ENCODE measurements at places on chromosomes 4 and X.

- no peak for DNase-seq
Observed at GRCh38 chr4:8110071-8110986, 48.3 kb downstream of the ABLIM2 start.

DNA sequence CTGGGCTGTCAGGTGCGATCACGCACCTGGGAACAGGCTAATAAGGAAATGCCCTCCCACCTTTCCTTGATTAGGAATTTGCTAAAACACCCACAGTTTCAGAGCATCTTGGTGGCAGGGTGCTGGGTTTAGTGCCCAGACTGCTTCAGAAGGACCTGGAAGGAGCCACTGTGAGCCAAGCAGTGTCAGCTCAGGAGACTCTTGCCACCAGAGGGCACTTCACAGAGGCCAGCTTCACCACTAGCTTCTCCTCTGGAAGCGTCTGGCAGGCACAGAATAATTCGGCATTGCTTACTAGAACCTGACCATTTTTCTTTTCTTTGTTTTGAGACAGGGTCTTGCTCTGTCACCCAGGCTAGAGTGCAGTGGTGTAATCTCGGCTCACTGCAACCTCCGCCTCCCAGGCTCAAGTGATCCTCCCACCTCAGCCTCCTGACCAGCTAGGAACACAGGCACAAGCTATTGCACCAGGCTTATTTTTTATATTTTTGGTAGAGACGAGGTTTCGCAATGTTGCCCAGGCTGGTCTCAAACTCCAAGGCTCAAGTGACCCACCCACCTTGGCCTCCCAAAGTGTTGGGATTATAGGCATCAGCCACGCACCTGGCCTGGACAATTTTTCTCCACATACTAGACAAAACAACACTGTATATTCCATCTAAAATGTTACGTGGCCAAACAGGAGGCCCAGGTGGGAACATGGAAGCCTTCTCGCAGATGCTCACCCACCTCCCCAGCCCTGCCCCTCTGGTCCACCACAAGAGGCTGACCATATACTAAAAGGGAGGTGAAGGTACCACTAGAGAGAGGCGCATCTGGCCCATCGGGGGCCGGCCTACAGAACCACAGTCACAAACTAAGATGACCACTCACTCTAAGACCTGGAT, 14.1 kb downstream of the NOP14 start:
- no peak for DNase-seq

DNA sequence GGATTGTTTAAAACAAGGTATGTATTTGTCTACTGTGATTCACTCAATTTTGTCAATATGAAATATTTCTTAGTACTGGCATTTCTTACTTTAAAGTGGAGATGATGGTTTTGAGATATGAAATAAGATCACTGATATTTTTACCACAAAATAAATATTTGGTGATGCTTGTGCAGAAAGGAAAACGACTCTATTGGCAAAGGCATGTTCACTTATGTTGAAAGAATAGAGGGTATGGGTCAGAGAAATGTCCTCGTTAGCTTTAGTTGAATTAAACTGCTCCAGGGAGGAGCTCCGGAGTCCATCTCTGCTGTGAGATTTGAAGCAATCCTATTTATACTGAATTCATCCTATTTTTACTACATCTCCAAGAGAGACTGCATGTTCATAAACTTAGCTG, 84.2 kb downstream of the SH3BGRL start:
- DNase-seq: no peak

- no peak for DNase-seq
Observed at GRCh38 chr4:36039026-36039425, 205.3 kb downstream of the ARAP2 start.

DNA sequence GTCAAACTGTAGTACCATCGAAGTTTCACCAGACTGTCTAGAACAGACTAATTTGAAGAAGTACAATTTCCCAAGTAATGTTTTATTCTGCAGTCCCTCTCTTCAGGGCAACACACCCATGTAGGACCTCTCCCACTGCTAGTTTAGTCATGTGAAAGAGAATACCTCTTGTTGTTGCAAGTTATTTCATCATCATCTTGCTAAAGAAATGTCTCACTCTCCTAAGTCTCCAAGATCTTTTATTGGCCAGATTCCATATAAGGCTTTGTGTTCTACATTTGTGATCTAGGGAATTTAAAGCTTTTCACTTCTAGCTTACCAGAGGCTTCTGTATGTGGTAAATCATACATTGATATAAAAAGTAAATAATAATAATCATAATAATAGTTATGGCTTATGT, 745.3 kb upstream of the MAGEB2 start:
- no peak for DNase-seq

DNA sequence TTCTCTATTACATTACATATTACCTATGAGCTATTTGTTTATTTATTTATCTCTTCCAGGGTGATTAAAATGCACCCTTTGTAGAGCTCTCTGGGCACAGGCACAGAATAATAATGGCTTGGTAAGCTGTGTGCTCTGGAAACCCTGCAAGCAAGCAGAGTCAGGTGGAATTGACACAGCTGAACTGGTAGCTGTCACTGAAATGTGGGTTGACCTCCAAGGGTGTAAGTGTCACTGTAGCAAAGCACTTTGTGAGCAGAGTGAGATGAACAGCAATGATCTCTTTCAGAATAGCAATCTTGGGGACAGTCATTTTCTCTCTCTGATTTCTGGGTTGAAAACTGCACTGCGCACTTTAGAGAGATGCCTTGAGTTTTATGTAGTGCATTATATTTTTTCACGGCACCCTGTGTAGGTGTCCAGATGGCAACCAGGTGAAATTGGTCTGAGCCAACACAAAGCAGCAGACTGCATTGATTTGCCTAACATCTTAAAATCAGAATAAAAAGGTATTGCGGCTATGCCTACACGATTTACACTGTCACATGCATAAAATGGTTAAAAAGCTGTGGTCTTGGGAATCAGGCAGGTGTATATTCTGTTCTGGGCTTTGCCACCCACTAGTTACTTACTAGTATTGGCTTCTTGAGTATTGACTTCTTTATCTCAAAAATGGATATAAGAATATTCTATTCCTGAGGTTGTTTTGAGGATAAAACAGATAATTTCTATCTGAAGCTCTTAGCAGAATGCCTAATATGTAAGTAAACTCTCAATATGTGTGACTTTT, 450.3 kb downstream of the RAPGEF2 start:
- no peak for DNase-seq

- DNase-seq: no peak
Observed at GRCh38 chrX:11757397-11757718, 679 bp upstream of the MSL3 start.

DNA sequence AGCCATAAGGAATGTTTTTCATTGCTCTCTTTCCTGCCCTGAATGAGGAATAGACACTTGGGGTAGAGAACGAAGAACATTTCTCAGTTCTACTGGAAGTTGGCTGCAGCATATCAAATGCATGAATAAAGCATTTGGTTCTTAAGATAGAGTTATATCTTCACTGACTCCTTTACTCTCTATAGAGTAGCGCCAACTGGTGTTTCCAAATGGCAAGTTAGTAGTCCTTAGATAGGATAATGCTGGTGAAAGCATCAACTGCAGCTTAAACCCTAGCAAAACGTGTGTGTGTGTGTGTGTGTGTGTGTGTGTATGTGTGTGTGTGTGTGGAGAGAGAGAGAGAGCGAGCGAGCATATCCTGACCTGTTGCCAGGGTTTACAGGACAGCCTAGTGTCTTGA, 62.2 kb upstream of the FRMPD4 start:
- DNase-seq: no peak

DNA sequence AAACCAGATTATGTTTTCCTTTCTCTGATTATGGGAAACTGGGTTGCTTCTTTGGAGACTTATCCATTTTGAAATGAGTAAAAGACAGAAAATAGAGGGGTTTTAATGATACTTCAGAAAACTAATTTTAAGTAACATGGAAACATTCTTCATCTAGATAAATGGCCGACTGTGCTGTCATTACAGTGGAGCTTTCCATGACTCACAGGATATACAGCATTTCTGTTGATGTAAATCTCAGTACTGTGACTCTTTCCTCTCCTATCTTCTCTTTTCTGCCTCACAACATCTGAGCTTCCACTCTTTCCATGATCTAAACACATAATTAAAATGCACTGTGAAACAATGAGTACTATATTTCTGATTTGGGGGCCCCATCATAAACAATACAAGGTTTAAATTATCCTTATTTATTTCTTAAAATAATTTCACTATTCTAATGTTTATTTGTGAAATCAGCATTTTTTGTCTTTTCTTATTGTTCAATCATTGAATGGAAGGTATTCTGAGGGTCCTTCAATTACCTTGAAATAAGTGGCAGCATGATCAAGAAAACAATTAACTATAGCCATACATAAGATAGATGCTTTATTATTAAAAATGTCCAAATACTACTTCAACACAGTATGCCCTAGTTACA, 19.3 kb downstream of the SEC24D start:
- DNase-seq: peak; percentile 16

DNA sequence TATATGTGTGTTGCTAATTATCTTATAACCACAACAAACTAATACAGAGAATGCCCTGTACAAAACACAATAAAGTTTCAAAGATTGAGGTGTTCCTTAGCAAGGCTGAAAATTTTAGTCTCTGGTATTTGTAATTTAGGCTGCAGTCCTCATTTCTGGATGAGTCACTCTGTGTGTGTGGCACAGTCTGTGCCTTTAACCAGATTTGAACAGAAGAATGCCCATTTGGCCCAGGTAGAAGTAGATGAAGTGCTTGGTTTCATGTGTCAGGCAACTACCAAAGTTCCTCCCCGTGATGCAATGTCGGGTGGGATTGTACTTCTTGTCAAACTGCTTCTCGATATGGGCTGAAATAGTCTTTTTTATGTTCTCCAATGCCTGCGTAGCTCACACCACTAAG, 91.6 kb upstream of the H2AZ1 start:
- no peak for DNase-seq

DNA sequence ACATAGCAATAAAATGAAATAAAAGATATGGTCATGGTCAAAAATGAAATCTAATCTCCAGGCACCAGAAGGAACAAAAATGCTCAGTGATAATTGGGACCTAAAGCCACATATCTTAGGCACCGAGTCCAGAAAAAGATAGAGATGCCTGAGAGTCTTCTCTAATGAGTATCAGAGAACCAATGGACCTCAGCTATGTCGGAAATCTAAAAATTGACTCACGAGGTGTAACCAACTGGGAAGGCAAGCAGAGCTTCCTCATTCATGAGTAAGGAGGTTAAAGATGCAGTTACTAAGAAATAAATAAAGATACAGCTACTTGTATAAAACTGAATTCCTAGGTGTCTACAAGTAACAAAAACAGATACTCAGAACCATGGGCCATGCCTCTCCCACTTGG, 72.1 kb downstream of the KLHL34 start:
- no peak for DNase-seq

DNA sequence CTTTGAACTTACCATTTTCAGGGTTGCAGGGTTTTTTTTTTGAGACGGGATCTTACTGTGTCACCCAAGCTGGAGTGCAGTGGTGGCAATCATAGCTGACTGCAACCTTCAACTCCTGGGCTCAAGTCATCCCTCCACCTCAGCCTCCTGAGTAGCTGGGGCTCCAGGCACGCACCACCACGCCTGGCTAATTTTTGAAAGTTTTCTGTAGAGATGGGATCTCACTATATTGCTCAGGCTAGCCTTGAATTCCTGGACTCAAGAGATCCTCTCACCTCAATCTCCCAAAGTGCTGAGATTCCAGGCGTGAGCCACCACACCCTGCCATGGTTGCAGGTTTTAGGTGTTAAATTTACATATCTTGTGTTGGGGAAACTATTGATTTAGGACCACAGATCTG, 64.5 kb downstream of the STOX2 start:
- DNase-seq: no peak

DNA sequence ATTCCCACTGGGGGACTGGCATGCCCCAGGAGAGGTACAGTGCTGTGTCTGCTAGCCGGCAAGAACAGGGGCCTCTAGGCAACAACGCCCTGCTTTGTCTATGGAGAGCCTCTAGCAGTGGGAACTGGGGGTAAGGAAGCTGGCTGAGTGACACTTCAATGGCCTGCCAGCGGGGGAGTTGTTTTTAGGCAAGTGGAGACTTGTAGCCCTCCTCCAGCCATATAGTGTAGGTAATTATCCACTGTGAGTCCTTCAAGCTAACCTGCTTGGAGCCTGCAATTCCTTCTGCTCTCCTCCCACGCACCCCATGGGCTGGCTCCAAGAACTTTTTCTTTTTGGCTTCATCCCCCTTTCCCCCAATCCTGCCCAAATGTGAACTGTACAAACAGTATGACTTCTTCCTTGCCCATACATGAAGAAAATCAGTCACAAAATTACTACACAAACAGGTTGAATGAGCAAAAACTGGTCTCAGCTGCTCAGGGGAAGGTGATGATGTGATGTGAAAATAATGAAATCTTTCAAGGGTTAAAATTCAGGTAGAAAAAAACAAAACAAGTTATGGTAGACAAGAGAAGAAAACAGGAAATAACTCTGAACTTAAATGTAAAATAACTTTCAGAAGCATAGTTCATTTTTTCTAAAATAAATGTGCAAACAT, 33.1 kb downstream of the LEF1 start:
- DNase-seq: no peak

DNA sequence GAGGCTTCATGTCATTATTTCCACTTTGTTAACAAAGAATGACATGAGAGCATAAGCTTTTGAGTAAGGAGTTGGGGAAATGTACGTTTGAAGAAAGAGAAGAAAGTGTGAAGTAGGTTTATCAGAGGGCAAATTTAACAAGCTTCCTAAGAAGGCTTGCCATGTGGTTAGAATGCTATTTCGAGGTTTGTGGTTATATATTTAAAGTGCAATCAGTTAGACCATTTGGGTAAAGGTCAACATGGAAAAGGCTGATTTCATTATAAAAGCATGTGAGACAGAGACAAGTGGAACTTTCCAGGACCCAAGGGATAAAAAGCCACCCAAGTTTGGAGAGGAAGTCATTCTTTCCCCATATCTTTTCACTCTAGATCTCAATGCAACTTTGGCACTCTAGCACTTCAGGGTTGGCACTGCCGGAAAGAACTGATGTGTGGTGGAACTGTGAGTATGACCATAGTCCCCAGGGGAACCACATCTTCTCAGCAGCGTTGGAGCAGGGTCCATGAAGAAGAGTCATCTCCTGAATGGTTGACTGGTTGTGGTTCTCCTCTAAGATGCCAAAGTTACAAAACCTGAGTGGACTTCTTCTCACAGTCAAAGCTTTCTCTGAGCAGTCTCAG, 529.9 kb downstream of the MID1IP1 start:
- no peak for DNase-seq

DNA sequence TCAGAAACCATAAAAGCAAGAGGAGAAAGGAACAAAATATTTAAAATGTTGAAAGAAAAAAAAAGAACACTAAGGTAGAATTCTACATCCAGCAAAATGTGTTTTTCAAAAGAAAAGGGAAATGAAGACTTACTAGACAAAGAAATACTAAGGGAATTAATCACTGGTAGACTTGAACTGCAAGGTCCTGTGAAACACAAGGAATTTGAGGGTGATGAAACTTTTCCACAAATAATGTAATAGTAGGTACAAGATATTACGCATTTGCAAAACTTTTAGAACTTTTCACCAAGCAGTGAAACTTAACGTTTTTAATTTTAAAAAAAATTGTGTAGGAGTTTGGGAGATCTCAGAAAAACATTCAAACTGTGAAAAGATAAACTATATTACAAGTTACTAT, 180.3 kb upstream of the MAGEB16 start:
- no peak for DNase-seq

GRCh38 chr4:13323921-13324320, 160.2 kb downstream of the RAB28 start:
- DNase-seq: no peak

- no peak for DNase-seq
Observed at GRCh38 chr4:128228845-128229795, 58.5 kb downstream of the PGRMC2 start.

GRCh38 chrX:118974908-118975671, 672 bp downstream of the LONRF3 start:
- peak; percentile 12 for DNase-seq
